ENCODE measurements at places on chromosomes 2 and 18. TPM values are rescaled to one million over a fixed set of nuclear protein-coding genes. Genes with fewer than 3 reads are reported as not detected.

DNA sequence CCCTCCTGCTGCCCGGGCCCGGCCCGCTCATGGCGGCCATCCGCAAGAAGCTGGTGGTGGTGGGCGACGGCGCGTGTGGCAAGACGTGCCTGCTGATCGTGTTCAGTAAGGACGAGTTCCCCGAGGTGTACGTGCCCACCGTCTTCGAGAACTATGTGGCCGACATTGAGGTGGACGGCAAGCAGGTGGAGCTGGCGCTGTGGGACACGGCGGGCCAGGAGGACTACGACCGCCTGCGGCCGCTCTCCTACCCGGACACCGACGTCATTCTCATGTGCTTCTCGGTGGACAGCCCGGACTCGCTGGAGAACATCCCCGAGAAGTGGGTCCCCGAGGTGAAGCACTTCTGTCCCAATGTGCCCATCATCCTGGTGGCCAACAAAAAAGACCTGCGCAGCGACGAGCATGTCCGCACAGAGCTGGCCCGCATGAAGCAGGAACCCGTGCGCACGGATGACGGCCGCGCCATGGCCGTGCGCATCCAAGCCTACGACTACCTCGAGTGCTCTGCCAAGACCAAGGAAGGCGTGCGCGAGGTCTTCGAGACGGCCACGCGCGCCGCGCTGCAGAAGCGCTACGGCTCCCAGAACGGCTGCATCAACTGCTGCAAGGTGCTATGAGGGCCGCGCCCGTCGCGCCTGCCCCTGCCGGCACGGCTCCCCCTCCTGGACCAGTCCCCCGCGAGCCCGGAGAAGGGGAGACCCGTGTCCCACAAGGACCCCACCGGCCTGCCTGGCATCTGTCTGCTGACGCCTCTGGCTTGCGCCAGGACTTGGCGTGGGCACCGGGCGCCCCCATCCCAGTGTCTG is 767 bp downstream of the RHOB start:
- no peak for DNase-seq

- DNase-seq = no peak
These were observed 34.3 kb upstream of the ATP6V1B1 start for GRCh38 chr2:70901227-70902066.

DNA sequence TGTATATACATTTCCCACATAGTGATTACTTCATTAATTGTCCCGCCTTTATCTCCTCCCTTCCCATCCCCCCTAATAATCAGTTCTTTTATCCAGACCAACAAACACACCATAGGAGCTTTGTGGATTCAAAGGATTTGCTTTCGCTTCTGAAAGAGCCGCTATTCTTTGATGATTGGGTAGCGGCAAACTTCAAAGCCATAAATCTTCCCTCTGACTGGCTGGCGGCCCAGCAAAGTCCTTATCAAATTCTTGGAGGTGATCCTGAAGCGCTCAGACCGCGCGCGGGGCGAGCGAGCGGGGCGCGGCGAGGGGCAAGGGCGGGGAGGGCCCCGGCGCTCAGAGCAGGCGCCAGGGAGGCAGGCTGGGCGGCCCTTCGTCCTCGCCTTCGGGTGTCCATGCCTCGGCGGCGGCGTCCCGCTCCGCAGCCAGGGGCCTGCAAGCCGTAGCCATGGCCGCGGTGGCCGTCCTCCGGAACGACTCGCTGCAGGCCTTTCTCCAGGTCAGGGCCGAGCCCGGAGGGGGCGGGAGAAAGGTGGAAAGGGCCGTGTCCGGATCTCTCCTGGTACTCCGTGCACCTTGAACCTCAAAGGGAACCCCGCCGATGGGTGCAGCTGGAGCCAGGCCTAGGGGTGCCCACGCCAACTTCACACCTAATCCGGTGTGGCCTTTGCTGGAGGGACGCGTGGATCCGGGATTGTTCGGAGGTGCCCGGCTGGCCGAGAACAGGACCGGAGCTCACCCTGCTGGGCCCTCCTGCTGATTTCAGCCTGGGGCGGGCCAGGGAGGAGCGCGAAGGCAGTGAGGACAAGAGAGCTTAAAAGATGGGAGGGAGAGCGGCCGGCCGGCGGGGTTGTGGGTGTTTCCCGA is at the start of gene SP5:
SP5 (plus strand) TSS at position 276 of the 870 bp plus-strand sequence; CDS start at position 452, 176 bp downstream.
- peak; percentile 54 for DNase-seq

Gene CNTNAP5
- not detected for total RNA-seq

Gene RAD51AP2
- total RNA-seq = not detected

Gene TCF4
- 0.26 TPM for total RNA-seq

Gene RNF152
- total RNA-seq = not detected
